ENCODE measurements at places on chromosomes 7 and 10. TPM values are rescaled to one million over a fixed set of nuclear protein-coding genes. Genes with fewer than 3 reads are reported as not detected.

DNA sequence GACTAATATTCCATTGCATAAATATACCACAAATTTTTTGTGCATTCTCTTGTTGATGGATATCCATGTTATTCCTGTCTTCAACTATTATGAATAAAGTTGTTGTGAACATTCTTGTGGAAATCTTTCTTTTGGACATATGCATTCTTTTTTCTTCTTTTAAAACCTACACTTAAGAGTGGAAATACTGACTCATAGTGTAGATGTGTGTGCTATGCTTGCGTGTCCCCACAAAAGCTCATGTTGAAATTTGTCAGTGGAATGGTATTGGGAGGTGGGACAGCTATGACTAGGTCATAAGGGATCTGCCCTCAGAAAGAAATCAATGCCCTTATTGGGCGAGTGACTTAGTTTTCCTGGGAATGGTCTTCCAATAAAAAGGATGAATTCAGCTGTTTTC is 203.6 kb upstream of the PRSS58 start:
- no peak for DNase-seq

GRCh38 chr7:29926741-29927140 is 62.9 kb downstream of the SCRN1 start:
- DNase-seq, result no peak

DNA sequence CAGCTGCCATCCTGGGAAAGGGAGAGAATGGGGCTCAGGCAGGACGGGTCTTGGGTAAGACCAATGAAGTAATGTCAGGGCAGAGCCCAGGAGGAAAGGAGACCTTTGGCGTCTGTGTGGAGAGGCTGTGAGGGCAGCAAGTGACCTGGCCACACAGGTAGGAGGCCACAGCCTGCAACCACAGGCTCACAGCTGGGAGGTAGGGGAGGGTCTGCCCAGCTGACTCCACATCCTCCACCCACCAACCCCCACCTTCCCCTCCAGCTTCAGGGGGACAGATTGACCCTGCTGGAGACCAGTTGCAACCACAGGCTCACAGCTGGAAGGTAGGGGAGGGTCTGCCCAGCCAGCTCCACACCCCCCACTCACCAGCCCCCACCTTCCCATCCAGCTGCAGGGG is 262.2 kb upstream of the TCERG1L start:
- DNase-seq, result no peak

The PTPRZ1 gene
- not detected for polyA plus RNA-seq

DNA sequence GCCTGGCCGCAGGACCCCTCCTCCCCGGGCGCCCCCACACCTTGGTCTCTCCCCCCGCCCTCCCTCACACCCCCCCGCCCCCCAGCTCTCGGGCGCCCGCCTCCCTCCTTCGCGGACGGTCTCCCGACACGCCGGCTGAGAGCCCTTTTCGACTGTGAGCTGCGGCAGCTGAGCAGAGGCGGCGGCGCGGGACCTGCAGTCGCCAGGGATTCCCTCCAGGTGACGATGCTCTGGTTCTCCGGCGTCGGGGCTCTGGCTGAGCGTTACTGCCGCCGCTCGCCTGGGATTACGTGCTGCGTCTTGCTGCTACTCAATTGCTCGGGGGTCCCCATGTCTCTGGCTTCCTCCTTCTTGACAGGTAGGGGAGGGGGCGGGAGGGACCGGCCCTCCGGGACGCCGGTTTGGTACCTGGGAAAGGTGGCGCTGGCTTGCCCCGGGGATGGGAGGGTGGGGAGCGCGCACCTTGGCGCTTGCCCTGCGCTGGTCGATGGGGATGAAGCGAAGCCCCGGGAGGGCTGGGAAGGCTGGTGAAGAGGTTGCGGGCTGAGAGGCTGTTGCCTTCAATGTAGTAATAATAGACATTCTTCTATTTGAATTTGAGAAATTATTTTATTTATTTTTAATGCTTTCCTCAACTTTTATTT is at the start of gene BMPER:
Gene BMPER (plus strand): TSS at position 151 of the 644 bp plus-strand sequence. CDS start 75 bp downstream, at position 226.
- no peak for DNase-seq

The PIK3AP1 gene
- polyA plus RNA-seq, result 1.2 TPM

- DNase-seq, result no peak
Observed at GRCh38 chr7:90843472-90843871, 247.4 kb downstream of the CDK14 start.

Data from K562 (cell line).